ENCODE measurements at places on chromosomes 12 and 14. TPM values are rescaled to one million over a fixed set of nuclear protein-coding genes. Genes with fewer than 3 reads are reported as not detected.

Gene STAT6
- total RNA-seq = 2.4 TPM

Gene TMEM52B
- not detected for total RNA-seq

Gene TAS2R42
- total RNA-seq = not detected

Gene LRRIQ1
- total RNA-seq = 6.5 TPM

Gene RTN1
- total RNA-seq = 877 TPM

Gene AICDA
- not detected for total RNA-seq

Data from frontal cortex (tissue), 4 donors.